Muscle of leg (tissue), 16 donors: ENCODE measurements at places on chromosomes 3 and 15. TPM values are rescaled to one million over a fixed set of nuclear protein-coding genes. Genes with fewer than 3 reads are reported as not detected.
A peak's percentile ranks its signal among the peaks of the same experiment; 100 is the strongest.

GRCh38 chr15:91909574-91909973 is 56.1 kb downstream of the SLCO3A1 start:
- no peak for DNase-seq

DNA sequence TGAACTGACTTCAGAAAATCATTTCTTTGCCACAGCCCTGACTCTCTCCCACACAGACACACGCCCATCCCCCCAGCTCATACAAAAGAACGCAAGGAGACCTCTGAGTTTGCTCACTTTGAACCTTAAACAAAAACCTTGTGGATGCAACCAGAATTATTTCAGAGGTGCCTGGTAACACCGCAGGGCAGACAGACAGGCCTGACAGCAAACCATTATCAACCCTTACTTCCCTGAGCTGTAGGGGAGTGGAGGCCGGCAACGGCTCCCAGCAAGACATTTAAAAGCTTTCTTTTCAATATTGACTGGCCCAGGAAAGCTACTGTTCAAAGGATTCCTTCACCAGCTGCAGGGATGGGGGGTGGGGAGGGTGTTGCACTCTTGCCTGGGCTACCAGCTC is 2.0 kb upstream of the EFCC1 start:
- DNase-seq: no peak

- DNase-seq: no peak
These were observed 52.0 kb downstream of the LPP start for GRCh38 chr3:188205992-188206416.

SPPL2A gene
- 28.7 TPM for polyA plus RNA-seq

DNA sequence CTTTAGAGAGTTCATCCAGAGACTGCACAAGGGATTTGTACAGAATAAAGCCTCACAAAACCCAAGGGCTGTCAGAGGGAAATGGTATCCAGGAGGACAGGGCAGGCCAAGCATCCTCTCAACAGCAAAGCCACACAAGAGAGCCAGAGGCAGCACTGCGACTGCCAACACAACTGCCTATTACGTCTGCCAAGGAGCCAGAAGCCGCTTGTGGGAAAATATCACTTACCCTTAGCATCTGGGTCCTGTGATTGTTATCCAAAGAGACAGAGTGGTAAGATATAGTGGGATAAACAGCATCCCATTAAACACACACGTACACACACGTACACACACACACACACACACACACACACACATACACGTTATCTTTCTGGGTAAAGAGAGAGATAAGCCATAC is 618.3 kb upstream of the AGTR1 start:
- DNase-seq: peak; percentile 41

DNA sequence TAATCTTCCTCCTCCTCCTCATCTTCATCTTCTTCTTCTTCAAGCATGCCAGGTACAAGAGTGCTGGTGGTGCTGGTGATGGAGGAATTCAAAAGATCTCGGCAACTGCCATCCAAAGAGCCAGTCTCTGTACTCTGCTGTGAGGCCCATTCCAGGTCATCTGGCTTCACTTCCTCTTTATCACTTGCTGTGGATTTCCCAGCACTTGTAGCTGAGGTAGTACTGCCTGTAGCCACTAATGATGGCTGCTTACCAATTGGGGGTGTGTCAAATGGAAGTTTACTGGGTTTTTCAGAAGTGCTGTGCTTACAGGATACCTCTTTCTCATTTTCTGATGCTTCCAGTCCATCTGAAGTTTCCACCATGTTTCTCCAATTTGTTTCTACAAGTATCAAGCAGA is 28.8 kb upstream of the SHC4 start:
- DNase-seq: no peak

DNA sequence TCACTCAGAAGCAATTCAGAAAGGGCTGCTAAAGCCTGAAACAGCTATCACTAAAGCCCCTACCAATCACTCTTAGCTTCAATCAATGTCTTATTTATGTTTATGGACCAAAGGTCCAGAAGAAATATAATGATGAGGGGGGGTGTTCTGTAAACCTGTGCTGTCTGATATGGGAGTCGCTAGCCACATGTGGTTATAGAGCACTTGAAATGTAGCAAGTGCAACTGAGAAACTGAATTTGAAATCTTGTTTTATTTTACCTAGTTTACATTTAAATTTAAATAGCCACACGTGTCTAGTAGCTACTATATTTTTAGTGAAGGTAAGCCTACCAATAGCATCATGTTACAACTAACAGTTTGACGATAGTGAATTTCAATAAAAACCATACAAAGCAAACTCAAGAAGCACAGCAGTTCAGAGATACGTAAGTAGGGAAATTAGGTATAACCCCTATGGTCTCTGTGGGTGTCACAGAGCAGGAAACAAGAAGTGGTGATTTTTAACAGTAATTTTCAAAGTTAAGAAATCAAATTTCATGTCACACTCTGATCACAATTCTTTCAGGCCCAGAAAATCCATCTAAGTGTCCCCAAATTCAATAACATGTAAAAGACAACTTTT is 3.6 kb downstream of the POU1F1 start:
- no peak for DNase-seq
